Epithelial cell of alveolus of lung (primary cell): ENCODE measurements at places on chromosomes 4 and X. TPM values are rescaled to one million over a fixed set of nuclear protein-coding genes. Genes with fewer than 3 reads are reported as not detected.

RNF150 gene
- 4.1 and 7.4 TPM in 2 replicates for total RNA-seq

DCLK2 gene
- 1.8 and 5.0 TPM in 2 replicates for total RNA-seq

PGAM4 gene
- total RNA-seq: not detected in 2 replicates

HEPH gene
- total RNA-seq: 8.5 and 29.9 TPM in 2 replicates

HTRA3 gene
- total RNA-seq: 10.3 and 79.3 TPM in 2 replicates

ZNF674 gene
- 1.8 and 3.0 TPM in 2 replicates for total RNA-seq

IKBKG gene
- total RNA-seq: 29.2 and 58.2 TPM in 2 replicates

AFAP1 gene
- total RNA-seq: 22.8 and 68.5 TPM in 2 replicates

ZXDB gene
- 6.2 and 9.1 TPM in 2 replicates for total RNA-seq

SPATA18 gene
- 5.9 and 6.9 TPM in 2 replicates for total RNA-seq

DKK2 gene
- 0.16 and 0.52 TPM in 2 replicates for total RNA-seq

NLGN4X gene
- 0.32 and 0.65 TPM in 2 replicates for total RNA-seq
